ENCODE measurements at places on chromosomes 11 and 22. TPM values are rescaled to one million over a fixed set of nuclear protein-coding genes. Genes with fewer than 3 reads are reported as not detected.

Gene MPEG1
- not detected for total RNA-seq

Gene EMID1
- 15.9 TPM for total RNA-seq

Gene RTN3
- 34.1 TPM for total RNA-seq

Gene P4HA3
- 77.2 TPM for total RNA-seq

Gene SPATA19
- total RNA-seq = not detected

Gene GNAZ
- 0.38 TPM for total RNA-seq

Gene TMPRSS4
- total RNA-seq = not detected

Gene PTS
- total RNA-seq = 21.0 TPM

Gene VPREB3
- total RNA-seq = not detected

Gene TH
- not detected for total RNA-seq

Gene ZFP91
- total RNA-seq = 35.2 TPM

Gene TRIM48
- not detected for total RNA-seq

DNA sequence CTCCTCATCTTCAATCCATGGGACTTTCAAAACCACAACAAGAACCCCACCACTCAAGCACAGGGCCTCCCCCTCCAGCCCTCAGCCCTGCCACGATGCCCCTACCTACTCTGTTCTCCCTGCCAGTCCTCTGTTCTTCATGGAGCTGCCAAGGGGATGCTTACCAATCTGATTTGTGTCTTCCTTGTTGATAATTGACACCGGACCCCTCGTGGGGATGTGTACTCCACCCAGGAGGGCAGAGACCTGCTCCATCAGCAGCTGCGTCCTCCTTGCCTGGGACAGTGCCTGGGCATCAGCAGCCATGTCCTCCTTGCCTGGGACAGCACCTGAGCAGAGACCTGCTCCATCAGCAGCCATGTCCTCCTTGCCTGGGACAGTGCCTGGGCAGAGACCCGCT, 1489.2 kb downstream of the TBC1D22A start:
- DNase-seq = no peak

GRCh38 chr11:105401269-105401809, 208.5 kb upstream of the GRIA4 start:
- DNase-seq = no peak

DNA sequence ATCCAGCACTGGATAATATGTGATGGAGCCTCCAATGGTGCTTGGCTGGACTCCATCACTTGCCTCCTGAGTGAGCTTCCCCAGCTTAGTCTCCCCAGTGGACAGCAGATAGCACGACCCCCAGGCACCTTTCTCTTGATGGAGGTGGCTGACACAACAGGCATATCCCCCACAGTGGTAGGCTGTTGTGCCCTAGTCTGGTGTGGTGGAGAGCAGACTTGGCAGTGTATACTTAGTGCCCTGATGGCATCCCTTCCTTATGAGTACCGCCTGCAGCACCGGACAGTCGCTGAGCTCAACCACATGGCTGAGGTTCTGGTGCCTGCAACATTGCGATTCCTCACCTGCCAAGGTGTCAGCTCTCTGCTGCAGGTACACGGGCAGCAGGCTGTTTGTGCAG, 50.1 kb downstream of the DNHD1 start:
- DNase-seq = no peak

DNA sequence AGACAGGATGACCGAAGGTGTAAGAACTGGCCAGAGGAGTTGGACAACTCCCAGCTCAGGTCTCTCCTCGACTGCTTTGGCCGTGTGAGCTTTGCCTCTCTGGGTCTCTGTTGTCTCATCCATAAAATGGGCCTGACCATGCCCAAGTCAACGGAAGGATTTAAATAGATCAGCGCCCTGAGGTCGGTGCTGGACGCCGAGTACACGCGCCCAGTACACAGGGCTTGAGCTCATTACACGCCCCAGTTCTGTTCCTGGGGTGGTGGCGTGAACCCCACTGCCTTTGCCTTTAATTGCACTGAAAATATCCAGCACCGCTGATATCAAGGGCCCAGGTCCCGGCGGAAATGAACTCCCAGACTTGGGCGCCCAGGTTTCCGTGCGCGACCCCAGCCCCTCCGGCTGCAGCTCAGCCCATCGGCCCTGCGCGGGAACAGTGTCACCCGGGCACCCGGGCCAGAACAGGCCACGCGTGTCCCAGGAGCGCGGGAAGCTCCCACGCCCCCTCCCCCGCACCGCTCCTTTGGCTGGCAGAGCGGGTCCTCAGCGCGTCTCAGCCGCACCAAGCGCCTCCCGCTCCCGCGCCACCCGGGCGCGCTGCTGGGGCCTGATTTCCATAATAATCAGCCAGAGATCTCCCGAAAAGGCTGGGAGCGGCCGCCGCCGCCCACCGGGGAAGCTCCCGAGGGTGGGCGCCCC, 42.2 kb downstream of the CYTH4 start:
- DNase-seq = no peak

GRCh38 chr11:2685566-2686359, 14.0 kb downstream of the KCNQ1OT1 start:
- DNase-seq = no peak

DNA sequence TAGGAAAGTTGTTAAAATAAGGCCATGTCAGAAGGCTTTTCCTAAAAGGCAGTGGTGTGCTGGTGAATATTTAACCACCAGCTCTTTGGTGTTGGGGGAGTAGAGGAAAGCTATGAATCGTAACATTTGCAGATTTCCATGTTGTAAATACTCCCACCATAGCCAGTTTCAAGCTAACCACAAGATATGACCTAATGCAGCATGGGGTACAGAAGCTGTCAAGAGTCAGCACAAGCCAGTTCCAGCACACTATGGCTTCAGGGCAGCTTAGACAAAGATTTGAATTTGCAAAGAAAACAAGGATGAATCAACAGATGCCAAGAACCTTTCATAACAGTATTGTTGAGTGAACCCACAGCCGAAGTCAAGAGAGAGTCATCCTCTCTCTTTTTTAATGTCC, 40.0 kb downstream of the COMMD9 start:
- no peak for DNase-seq

DNA sequence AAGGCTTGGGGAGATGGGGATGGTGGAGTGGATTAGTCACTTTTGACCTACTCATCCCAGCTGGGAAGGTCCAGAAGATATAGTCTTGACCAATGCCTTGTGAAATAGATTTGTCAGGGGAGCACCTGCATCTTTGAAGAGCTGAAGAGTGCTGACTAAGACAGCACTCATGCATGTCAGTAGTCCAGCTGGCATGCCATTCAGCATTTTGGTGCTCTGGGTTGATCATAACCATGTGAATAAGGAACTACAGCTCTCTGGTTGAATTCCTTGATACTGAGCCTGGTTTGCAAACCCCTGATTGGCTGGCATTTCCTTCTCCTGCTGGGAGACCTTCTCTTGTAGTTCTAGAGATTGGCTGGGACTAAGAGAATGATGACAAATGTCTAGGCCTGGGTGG, 106.8 kb upstream of the ALX4 start:
- DNase-seq = no peak

DNA sequence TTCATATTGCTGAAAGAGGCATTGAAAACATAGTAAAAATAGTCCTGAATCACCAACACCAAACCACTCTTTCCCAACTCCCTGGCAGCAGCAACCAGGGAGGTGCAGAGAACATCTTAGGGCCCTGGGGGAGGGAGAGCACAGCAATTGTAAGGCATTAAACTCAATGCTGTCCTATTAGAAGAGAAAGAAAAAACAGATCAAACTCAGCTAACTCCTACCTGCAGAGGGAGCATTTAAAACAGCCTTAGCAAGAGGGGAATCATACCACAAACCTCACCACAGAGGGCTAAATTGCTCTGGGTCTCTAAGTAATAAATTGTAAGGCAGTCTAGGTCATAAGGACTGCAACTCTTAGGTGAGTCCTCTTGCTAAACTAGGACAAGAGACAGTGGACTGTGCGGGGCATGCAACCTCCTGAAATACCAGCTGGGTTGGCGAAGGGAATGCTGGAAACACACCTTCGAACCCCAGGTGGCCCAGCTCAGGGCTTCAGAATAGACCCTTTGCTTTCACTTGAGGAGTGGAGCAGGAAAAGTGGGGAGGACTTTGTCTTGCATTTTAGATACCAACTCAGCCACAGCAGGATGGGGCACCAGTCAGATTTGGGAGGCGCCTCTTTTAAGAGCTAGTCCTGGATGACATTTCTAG, 697.1 kb upstream of the FAT3 start:
- no peak for DNase-seq

- peak; percentile 50 for DNase-seq
Measured at GRCh38 chr11:34356913-34357700, 703 bp downstream of the ABTB2 start.

- DNase-seq = no peak
Measured at GRCh38 chr22:45891996-45892621, 84.9 kb downstream of the WNT7B start.

GRCh38 chr11:2927851-2928604, 1.2 kb downstream of the PHLDA2 start:
- no peak for DNase-seq

DNA sequence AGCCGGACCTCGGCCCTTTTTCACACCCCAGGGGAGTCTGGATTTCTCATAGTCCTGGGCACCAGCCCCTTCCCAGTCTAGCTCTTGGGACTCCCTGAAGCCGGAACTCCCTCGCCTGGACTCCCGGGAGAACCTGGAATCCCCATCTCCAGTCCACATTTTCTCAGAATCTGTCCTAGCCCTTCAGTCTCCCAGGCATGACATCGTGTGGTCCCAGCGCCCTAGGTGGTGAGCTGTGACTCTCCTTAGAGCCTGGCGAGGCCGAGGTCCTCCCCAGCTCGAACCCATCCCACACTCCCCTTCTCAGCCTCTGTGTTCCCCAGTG, 673 bp upstream of the DUSP18 start:
- no peak for DNase-seq

Measured in dermis microvascular lymphatic vessel endothelial cell (primary cell).